ENCODE measurements at places on chromosomes 7 and 10.

- no peak for DNase-seq
Measured at GRCh38 chr7:30852308-30852684, 59.4 kb upstream of the AQP1 start.

GRCh38 chr10:14736600-14737081 is 38.1 kb downstream of the FAM107B start:
- no peak for DNase-seq

DNA sequence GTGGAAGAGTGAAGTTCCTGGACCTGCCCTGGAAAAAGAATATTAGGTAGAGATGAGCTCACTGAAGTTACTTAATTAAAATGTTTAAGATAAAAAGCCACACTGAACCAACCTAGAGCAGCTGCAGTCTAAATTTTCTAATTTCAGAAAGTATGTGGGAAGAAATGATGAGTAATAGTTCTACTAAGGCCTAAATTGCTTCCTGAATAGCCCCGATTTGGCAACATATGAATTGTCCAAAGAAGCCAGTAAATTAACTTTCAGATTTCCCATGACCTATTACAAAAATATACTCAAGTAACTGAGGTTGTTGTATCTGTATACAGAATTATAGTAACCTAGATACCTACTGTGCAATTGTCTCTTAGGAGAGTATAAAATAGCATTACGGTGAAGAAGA is 312.6 kb downstream of the IPMK start:
- DNase-seq, result no peak

GRCh38 chr7:114047889-114048288 is 129.1 kb upstream of the PPP1R3A start:
- DNase-seq, result no peak

DNA sequence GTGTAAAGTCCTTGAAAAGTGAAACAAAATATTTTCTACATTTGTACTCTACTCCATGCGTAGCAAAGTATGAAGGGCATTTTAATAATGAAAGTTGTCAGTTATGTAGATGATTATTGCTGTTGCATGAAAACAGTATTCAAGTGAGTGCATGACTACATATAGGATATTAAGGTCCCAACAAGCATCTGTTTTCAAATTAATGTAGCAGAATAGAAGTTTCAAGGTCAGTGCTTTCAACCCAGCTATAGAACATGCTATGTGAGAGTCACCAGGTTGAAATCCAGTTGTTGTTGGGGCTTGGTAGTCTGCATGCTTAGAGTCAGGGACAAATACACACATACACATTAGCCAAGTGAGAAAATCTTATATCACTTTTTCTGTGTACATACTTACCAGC is 14.8 kb downstream of the CD36 start:
- no peak for DNase-seq

- peak; percentile 95 for DNase-seq
Measured at GRCh38 chr7:73683056-73683787, at the start of the genes BUD23 and DNAJC30. TSS of gene BUD23 (plus strand) at chr7:73683597. CDS start at chr7:73683626, 29 bp downstream. TSS of gene DNAJC30 (minus strand) at chr7:73683453. CDS start at chr7:73683423, 30 bp downstream.

GRCh38 chr7:134514106-134514505 is 13.3 kb upstream of the AKR1B10 start:
- no peak for DNase-seq

- DNase-seq, result no peak
Measured at GRCh38 chr10:129328546-129328945, 138.5 kb upstream of the MGMT start.

- DNase-seq, result no peak
Measured at GRCh38 chr10:73967022-73967429, 30.9 kb upstream of the VCL start.

GRCh38 chr10:79285315-79286197 is 61.7 kb upstream of the PPIF start:
- no peak for DNase-seq

- no peak for DNase-seq
Measured at GRCh38 chr7:132225216-132226030, 350.8 kb downstream of the PLXNA4 start.

DNA sequence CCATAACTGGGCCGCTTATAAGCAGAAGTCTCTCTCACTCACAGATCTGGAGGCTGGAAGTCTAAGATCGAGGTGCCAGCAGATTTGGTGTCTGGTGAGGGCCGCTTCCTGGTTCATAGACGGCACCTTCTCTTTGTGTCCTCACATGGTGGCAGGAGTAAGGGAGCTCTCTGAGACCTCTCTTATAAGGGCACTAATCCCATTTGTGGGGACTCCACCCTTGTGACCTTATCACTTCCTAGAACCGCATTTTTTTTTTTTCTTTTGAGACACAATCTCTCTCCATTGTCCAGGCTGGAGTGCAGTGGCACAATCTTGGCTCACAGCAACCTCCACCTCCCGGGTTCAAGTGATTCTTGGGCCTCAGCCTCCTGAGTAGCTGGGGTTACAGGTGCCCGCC is 8.1 kb downstream of the FBH1 start:
- DNase-seq, result no peak

DNA sequence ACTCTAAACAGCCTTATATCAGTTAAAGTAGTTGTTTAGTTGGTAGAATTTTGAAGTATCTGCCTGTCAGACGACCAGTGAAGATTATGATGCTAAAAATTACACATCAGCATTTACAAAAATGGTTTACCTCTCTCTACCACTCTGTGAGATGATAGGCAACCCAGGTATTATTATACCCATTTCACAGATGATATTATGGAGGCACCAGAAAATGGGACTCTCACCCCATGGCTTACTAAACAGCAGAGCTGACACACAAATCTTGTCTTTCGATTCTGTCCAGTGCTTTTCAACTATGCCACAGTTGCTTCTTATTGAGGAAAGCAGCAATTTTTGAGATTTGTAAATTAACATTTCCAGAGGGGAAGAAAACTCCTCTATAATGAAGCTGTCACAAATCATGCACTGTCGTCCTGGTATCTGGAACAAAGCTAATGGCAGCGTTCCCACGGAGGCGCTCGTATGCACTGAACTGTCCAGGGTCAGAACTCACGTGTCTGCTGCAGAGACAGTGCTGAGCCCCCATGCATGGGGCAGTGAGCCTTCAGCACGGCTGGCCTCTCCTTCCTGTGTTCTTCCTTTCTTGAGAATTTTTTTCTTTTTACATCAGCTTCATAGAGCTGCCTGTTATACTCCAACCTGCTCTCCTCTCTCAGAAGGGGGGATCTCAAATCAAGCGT is 381.1 kb downstream of the SDK1 start:
- DNase-seq, result no peak

- no peak for DNase-seq
Measured at GRCh38 chr10:132192076-132192975, 5.6 kb downstream of the DPYSL4 start.

GRCh38 chr10:58266003-58266825 is 1.5 kb downstream of the IPMK start:
- DNase-seq, result peak; percentile 52

DNA sequence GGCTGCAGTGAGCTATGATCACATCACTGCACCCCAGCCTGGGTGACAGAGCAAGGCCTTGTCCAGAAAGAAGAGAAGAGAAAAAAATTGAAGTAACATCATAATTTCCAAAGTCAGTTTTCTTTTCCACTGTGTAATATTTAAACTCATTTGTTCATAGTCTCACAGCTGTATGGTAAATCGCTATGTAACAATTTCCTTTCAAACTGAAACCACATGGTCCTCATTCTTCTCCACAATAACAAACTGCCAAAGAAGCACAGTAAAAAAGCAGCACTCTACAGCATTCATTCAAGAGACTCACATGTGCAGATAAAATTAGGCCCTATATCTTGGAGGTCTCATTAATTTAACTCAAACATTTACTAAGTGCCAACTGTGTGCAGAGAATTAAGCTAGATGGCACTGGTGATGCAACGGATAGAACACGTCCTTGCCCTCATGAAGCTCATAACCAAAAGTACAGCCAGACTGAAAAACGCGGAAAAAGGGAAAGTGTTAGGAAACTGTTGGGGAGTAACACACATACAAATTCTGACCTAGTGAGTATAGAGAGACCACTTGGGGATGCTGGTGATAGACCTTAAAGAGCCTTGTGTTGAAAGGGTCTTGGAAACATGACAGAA is 174.0 kb upstream of the KCTD7 start:
- no peak for DNase-seq

DNA sequence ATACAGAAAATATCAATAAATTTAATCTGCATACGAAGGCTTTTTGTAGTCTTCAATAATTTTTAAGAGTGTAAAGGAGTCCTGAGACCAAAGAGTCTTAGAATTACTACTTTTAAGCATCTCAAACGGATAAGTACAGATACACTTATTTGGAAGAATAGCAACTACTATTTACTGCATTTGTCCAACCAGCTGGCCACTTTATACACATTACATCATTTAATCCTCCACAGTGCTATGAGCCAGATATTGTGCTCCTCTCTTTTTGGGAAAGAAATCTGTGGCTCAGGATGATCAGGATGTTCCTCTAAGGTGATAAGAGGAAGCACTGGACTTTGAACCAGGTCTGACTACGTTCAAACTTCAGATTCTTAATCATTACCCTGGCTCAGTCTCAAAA is 588.6 kb upstream of the LRRTM3 start:
- DNase-seq, result no peak

- DNase-seq, result no peak
Measured at GRCh38 chr7:131087756-131088658, 239.7 kb upstream of the MKLN1 start.

GRCh38 chr10:121526801-121527221 is 71.4 kb downstream of the FGFR2 start:
- no peak for DNase-seq

DNA sequence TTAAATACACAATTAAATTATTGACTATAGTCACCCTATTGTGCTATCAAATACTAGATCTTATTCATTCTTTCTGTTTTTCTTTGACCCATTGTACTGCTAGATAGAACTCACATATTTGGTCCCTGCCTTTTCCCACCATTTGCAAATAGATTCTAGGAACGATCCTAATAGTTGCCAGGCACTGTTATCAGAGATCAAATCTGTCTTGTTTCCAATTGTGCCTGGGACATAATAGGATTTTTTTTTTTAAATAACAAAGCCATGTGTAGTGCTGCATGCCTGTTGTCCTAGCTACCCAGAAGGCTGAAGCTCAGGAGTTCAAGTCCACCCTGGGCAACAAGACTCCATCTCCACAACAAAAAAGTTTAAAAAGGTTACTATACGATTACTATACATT is 72.0 kb downstream of the C1GALT1 start:
- no peak for DNase-seq

DNA sequence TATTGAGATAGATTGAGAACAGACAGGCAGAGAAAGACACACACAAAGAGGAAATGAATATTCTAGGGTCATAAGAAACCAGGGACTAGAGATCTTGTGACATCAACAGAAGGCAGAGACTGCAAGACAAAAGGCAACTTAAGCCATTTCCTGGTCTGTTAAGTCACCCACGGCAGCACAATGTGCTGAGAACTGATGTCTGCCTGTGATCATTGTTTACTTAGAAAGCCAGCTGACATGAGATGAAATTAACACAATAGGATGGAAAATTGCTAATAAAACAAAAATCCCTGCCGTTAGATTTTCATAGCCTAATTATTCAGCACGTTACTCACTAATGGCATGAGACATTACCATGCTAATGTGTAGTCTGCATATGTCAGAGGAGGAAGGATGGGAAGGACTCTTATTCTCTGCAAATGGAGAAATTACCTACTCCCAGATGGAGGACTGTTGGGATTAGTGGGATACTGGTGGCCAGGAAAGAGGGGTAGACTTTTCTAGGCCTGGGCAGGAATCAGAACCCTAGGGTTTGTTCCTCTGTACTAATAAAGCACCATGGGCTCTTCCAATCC is 191.3 kb upstream of the PODXL start:
- no peak for DNase-seq
